ENCODE measurements at places on chromosomes 3 and 15.

DNA sequence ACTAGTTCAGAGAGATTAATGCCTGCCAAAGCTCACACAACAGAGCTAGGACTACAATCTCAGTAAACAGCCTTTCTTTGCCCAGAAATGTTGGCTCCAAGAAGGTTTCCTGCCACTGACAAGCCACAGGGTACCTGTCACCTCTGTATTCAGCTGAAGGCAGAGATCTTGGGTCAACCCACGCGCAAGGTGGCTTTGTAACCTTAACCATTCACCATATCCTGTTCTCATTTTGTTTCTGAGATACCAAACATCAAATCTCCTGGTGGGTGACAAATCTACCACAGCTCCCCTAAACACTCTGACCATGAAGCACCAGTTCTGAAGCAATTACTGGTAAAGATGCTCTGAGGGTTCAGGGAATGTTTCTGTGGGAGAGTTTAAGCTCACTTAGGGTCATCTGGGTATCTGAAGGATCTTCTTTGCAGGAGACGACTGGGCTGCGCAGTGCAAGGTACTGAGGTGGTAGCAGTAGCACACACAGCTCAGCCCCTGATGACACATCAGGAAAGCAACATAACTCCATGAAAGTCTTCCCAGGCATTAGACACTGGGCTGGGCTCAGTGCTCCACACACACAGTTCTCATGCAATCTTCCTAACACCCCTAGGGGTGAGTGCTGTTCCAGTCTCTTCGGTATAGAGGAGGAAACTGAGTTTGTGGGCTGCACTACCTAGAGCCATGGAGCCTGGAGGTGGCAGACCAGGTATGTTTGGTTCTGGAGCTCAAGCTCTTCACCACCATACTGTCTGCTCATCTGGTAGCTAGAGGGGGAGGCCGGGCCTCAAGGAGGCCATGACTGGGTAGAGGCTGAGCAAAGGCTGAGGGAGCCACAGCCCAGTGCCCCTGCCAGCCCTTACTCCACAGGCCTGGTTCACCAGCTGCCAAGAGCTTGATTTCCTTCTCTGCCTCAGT, 7.7 kb downstream of the CXCR6 start:
- H3K27me3 ChIP-seq: no peaks in the 10 kb centered on the region
- peak; percentile 43 for DNase-seq
- H3K4me3 ChIP-seq: no peak overlapping the region
- no peaks in the 10 kb centered on the region for H3K4me1 ChIP-seq
- peaks cover 95% of the 10 kb centered on the region for H3K36me3 ChIP-seq

GRCh38 chr15:65033659-65034269, 4.3 kb upstream of the MTFMT start:
- H3K27ac ChIP-seq: no peak overlapping the region
- no peaks in the 10 kb centered on the region for H3K36me3 ChIP-seq
- DNase-seq: no peak
- H3K27me3 ChIP-seq: no peaks in the 10 kb centered on the region
- H3K4me3 ChIP-seq: no peak overlapping the region

DNA sequence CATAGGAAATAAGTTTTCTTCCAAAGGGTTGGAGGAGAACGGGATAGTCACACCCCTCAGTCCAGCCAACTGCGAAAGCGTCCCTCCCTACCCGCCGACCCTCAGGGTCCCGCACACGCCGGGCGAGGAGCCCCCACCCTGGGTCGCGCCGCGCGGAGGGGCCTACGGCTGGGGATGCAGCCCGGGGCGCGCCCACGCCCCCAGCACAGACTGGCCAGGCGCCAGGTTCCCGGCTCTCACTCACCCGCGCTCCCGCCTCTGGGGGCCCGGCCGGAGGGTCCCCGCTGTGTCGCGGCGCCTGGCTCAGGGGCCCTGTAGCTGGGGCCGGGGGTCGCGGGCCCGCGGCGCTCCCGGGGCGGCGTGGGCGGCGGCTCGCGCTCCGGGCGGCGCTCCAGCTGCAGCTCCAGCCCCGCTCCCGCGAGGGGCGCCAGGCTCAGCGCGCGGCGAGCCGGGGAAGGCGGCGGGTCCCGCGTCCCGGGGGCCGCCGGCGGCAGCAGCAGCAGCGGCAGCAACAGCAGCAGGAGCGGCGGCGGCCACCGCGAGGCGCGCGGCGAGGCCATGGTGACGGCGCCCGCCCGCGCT, 375 bp downstream of the HEG1 start:
- peak overlapping the region; percentile 75 for H3K4me3 ChIP-seq
- DNase-seq: no peak
- H3K4me1 ChIP-seq: peaks cover 65% of the 10 kb centered on the region
- peak overlapping the region; percentile 91 for H3K27ac ChIP-seq
- no peaks in the 10 kb centered on the region for H3K27me3 ChIP-seq
- H3K36me3 ChIP-seq: no peaks in the 10 kb centered on the region

GRCh38 chr3:89311581-89311980, 204.2 kb downstream of the EPHA3 start:
- H3K36me3 ChIP-seq: no peaks in the 10 kb centered on the region
- no peak for DNase-seq
- H3K27me3 ChIP-seq: no peaks in the 10 kb centered on the region
- no peak overlapping the region for H3K4me3 ChIP-seq
- H3K27ac ChIP-seq: no peak overlapping the region
- H3K4me1 ChIP-seq: no peaks in the 10 kb centered on the region

DNA sequence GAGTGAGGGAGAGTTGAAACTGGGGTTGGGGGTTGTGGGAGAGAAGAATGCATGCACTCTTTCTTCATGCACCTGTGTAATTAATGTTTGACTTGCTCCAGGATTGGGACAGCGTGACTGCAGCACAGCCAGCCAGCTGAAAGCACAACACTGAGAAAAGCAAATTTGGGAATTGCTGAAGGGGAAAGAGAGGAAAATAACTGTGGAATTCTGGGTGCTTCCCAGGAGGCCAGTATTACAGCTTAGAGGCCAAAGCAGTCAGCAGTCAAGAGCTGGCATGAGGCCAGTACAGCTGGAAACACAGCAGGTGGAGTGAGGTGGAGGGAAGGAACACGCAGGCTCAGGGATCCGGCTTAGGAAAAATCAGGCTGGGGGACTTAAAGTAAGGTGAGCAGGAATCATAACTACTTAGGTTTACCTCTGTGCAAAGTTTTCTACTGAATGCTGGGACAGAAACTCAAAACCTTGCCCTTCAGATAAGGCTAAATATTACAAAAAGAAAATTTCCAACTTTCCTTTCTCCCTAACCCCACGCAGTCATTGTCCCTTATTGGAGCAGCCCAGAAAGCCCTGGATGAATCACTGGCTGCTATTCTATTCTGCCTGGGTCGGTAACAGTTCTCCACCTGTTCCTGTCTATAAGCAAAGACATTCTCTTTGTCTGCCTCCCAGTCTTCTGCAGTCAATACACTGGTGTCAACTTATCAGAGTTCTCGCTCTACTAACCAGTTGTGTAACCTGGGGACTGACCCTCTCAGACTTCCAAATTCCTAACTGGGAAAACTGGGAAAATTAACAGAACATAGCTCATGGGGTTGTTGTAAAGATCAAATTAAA, 167.2 kb downstream of the MAGI1 start:
- DNase-seq: no peak
- no peaks in the 10 kb centered on the region for H3K36me3 ChIP-seq
- H3K27me3 ChIP-seq: no peaks in the 10 kb centered on the region
- no peak overlapping the region for H3K4me3 ChIP-seq

DNA sequence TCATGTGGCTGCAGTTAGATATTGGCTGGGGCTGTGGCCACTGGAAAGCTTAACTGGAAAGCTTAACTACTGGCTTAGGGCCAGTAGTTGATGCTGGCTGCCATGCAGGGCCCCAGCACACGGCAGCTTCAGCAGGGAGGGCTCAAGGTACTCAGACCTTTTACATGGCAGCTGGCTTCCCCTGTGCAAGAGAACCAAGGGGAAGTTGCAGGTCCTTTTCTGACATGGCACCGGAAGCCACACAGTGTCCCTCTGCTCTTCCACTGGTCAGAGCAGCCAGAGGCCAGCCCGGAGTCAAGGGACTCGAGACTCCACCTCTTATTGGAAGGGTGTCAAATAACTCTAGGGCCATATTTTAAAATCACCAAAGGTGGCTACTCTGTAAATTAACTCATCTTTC, 24.5 kb downstream of the CCR9 start:
- no peak overlapping the region for H3K27ac ChIP-seq
- H3K27me3 ChIP-seq: no peaks in the 10 kb centered on the region
- H3K4me3 ChIP-seq: no peak overlapping the region
- H3K4me1 ChIP-seq: peaks cover under 1% of the 10 kb centered on the region
- DNase-seq: no peak

DNA sequence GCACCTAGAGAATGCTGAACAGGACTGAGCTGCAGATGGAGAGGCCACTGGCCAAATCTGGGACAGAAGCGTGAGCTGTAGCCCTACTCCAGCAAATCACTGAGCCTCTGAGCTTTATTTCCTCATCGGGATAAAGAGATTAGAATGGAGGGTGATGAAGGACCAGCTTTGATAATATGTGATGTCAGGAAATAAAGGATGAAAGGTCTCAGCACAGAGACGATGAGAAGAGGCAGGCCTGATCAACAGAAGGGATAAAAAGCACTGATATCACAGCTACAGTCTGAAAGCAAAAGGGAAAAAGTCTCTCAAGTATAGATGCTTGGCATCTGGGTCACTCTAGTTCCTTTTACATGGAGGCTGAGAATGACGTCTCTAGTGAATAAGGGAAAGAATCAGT, 70.0 kb downstream of the DHX30 start:
- H3K4me3 ChIP-seq: no peak overlapping the region
- peaks cover 68% of the 10 kb centered on the region for H3K36me3 ChIP-seq
- peaks cover 25% of the 10 kb centered on the region for H3K4me1 ChIP-seq
- DNase-seq: no peak

DNA sequence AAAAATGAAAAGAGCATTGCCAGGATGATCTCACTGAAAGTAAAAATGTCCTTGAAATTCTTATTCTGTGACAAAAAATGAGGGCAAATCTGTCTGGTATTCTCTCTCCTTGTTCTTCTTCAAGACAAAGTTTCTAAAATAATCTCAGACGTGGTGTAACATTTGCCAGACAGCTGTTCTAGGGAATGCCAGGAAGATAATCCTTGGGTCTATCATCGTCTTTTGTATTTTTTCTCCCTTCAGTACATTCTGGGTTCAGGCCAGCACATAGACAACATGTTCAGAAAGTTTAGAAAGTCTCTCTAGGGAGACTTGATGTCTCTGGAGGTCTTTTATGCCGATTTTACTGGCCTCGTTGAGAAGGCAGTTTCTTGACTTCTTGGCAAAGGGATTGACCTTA, 121.2 kb upstream of the HES1 start:
- H3K27ac ChIP-seq: no peak overlapping the region
- H3K36me3 ChIP-seq: no peaks in the 10 kb centered on the region
- DNase-seq: no peak
- H3K4me1 ChIP-seq: no peaks in the 10 kb centered on the region

DNA sequence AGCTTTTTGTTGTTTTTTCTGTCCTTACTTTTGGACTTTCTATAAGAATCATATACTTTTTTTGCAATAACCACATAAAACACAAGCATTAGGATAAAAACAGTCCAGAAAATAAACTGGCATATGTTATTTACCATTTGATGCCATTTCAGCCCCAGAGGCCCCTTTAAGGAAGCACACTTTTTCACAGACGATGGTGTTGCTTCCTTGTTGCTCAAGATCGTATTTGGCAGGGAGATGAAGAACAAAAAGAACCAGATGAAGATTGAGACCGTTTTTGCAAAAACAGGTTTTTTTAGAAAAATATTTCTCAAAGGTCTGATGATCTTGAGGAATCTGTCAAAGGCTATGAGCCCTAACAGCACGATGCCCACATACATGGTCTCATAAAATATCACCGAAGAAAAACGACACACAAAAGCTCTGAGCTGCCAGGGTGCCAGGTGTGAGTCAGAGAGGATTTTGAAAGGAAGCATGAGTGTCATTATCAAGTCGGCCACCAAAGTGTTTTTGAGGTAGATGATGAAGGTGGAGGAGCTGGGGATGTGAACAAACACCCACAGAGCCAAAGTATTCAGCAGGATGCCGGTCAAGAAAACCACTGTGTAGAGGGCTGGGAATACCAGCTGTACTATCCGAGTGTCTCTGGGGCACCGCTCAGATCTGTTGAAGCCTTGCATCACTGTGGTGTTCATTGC, 902 bp downstream of the P2RY13 start:
- no peak for DNase-seq
- H3K27me3 ChIP-seq: no peaks in the 10 kb centered on the region
- peak overlapping the region; percentile 55 for H3K27ac ChIP-seq
- H3K4me3 ChIP-seq: peak overlapping the region; percentile 38
